GM13977 (cell line): ENCODE measurements at places on chromosomes 5 and 9.
A peak's percentile ranks its signal among the peaks of the same experiment; 100 is the strongest.

DNA sequence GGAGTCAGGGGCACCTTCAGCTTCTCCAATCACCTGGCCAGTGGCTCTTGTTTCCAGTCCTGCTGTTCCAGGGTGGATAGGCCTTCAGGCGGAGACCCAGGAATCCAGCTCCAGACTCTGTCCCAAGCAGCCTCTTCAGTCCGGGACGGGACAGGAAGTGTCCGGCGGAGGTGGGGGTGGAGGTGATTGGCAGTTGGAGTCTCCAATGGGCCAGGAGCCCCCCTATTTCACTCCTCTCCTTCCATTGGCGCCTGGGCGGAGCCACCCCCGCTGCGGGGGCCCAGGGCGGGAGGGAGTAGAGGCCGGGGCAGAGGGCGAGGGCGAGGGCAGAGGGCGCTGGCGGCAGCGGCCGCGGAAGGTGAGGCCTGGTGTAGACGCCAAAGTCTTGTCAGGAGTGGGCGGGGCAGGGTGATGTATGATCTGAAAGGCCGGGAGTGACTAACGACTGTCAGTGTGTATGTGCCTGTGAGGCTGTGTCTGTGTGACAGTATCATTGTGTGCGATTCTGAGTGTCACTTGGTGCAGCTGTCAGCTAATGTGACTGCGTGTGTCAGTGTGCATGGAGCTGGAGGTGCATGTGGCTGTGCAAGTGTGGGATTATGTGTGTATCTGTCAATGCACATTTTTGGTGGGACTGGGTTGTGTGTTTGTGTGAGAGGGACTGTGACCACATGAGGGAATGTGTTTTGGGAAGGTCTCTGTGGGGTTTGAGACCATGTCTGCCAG, at the start of gene IL11RA:
IL11RA (plus strand) TSS at position 310 of the 726 bp plus-strand sequence. CDS start 3,033 bp downstream, outside the sequence.
- peak; percentile 52 for DNase-seq

- DNase-seq, result no peak
These were observed 511.0 kb upstream of the RIOK2 start for GRCh38 chr5:97694091-97694490.

GRCh38 chr5:98769210-98769958, 4.1 kb upstream of the RGMB start:
- DNase-seq, result peak; percentile 65

DNA sequence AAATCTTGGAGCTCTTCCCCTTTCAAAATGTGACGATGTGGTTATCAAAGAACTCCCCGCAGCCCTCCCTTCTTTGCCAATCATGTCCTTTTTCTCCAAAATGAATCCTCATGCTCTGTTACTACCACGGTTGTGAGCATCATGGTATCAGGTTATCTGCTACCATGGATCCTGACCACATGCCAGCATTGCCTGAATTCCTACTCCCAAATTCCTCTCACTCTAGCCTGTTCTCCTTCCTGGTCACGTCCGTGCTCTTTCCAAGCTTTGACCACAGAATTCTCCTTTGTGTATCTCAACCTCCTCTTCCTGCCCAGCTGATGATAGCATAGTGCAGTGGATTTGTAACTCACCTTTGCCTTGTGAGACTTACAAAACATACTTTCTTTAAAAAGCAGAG, 59.5 kb upstream of the FBXL7 start:
- DNase-seq, result no peak

- DNase-seq, result no peak
These were observed 18.1 kb upstream of the ZBTB34 start for GRCh38 chr9:126842220-126842842.

DNA sequence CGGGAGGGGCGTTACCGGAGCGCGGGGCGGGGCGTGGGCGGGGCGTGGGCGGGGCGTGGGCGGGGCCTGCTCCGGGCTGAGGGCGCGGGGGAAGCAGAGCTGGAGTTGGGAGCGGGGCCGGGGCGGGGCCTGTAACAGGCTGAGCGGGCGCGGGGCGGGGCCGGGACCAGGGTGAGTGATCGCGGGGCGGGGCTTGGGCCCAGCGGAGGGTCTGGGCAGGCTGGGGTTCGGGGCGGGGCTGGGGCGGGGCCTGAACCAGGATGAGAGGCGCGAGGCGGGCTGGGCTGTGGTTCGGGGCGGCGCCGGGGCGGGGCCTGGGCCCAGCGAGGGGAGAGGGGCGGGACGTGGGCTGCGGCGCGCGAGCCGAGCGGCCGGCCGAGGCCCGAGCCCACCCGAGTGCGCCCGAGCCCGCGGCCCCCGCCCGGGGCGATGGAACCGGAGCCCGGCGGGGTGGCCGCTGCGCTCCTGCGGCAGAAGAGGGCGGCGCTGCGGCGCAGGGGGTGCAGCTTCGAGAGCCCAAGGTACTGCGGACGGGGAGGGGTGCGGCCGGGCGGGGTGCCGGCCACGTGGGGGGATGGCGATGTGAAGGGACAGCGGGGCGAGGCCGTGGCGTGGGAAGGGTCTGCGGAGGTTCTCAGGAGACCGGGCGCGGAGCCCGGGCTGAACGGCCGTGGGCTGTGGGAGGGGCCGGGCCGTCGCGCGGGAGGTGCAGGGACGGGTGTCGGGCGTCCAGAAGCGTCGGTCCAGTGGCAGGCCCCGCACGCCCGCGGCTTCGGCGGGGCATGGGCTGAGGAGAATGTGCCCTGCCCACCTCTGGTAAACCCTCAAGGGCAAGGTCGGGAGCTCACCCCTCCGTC, 39.5 kb upstream of the GARNL3 start:
- DNase-seq, result peak; percentile 100

DNA sequence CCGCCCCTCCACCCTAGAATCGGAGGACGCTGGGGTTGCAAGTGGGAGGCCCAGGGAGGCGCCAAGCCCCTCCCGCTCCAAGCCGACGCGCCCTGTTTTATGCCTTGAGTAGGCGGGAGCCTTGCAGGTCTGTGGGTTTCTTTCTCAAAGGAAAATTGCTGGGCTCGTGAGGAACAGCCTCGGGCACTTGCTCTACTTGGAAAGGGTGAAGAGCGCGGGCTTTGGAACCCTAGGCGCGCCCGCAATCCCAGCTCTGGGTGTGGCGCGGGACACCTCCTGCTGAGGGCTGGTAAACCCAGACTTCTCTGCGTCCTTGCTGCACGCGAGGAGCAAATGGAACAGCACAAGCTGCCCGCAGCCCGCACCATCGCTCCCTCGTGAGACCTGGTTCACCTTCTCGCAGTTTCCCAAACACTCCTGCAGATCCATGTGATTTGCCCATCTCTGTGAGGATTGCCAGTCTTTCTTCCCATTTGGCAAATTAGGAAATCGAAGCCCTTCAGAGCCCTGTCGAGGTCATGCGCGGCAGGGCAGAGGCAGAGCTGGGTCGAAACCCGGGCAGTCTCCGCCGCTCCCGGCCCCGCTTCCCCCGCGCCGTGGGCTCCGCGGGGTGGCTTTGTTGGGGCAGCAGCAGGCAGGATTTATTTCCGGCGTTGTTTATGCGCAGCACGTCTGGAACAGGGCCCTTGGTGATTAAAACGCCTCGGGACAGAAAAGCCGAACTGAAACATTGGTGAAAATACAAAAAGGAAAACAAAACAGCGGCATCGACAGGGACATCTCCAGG, 98.4 kb upstream of the CPLX2 start:
- DNase-seq, result no peak

GRCh38 chr5:53360811-53361210, 119.6 kb upstream of the FST start:
- DNase-seq, result no peak

DNA sequence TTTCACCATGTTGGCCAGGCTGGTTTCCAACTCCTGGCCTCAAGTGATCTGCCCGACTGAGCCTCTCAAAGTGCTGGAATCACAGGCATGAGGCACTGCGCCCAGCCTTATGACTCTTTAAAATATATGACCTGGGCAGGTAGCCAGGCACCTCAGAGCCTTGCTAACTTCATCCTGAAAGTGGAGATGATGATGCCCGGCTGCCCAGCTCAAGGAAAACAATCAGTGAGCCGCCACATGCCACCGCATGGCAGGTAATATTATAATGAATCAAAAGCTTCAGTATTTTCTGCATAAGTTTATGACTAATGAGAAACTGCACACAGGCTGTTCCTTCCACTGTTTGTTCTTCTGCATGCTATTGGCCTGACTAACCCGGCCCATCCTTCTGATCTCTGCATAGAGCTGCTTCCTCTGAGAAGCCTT, 30.4 kb upstream of the DMRT1 start:
- DNase-seq, result no peak

DNA sequence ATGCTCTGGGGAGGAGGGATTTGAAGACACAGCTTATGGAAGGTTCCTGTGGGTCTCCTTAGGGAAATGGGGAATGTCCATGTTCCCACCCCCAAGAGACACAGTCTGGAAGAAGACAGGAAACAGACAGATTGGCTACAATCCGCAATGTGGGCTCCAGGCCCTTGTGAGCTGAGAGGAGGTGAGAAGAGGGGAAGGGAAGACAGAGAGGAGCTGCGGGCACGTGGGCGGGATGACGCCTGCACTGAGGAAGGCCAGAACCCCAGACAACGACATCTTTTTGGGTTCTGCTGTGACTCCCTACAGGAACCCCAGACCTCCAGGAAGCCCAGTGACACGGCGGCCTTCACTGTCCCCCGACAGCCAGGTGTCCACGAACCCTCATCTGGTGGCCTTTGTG, 29.9 kb upstream of the NKD2 start:
- no peak for DNase-seq

DNA sequence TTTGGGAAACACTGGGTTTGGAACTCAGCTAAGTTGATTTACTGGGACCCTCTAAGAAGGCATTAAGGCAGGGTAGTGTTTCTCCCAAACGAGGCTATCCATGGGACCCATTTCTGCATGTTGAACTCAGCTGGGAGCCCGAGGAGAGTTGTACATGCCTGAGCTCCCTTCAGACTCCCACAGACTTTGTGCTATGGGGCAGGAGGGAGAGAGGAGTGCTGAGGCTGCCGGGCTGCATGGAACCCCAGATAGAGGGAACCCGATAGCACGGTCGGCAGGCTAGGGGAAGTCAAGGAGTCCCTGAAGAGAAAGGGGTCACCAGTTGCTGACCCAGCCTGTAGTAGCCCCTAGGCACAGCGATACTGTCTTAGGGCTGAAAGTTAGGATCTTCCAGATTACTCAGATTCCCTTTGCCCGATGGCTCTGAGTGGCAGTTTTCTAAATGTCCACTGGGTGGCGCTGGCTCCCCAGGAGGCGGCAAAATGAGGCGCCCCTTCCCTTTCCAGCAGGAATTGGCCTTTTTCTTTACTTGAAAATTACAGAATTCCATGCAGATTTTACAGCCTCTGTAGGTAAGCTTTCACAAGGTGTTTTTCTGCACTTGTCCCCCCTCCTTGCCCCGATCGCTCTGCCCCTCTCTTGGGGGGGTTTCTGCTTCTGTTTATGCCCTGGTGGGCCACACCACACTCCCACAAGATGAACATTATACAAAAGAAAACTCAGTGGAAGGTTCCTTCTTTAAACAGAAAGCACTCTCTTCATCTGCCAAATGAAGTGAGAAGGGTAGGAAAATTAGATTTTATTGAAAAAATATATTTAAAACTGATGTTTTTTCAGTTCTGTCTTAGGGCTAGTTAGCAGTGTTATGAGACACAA, 17.8 kb downstream of the NANS start:
- peak; percentile 71 for DNase-seq

- DNase-seq, result no peak
These were observed 39.0 kb downstream of the PRKACG start for GRCh38 chr9:68974901-68975300.

DNA sequence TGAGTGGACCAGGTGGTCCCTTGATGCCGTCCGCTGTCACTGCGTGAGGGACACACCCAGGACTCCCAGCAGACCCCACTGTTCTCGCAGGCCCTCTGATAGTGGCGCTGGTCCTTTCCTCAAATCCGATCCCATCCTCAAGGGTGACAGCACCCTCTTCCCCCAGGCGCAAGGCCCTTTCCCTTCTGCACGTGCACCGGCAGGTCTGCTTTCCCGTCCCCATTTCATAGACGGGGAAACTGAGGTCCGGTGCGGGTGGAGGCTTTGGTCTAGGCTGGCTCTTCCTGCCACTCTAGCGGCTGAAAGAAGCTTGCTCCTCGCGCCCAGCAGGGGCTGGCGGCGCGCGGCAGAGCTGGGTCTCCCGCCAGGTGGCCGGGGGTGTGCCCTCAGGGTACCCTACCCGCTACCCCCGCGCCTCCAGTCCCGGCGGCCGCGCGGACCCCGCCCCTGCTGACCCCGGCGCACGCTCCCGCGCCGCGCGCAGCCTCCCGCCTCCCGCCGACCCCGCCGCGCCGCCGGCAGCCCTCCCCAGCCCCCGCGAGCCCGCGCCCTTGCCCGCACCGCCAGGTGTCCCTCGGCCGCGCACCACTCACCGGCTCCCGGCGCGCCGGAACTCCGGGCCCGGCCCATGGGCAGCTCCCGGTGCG, 453 bp downstream of the RASGEF1C start:
- no peak for DNase-seq

GRCh38 chr9:108272349-108272899, 583.4 kb downstream of the ACTL7B start:
- no peak for DNase-seq
